Nasal cavity respiratory epithelium epithelial cell of viscerocranial mucosa (primary cell): ENCODE measurements at places on chromosomes 3 and 15. TPM values are rescaled to one million over a fixed set of nuclear protein-coding genes. Genes with fewer than 3 reads are reported as not detected.

RNF7 gene
- 27.9 and 36.2 TPM in 2 replicates for total RNA-seq

ARGFX gene
- not detected in 2 replicates for total RNA-seq

IL16 gene
- under 0.01 and 0.07 TPM in 2 replicates for total RNA-seq

DUOX1 gene
- 26.7 and 48.0 TPM in 2 replicates for total RNA-seq

SPINK8 gene
- not detected in 2 replicates for total RNA-seq

MME gene
- 16.1 and 168 TPM in 2 replicates for total RNA-seq

SRGAP3 gene
- 11.3 and 20.3 TPM in 2 replicates for total RNA-seq

BCHE gene
- under 0.01 and 1.6 TPM in 2 replicates for total RNA-seq

SKOR1 gene
- under 0.01 and 0.14 TPM in 2 replicates for total RNA-seq

OR5H15 gene
- total RNA-seq, result not detected in 2 replicates

PLCB2 gene
- 0.14 TPM in 1 of 2 replicates, not detected in the other for total RNA-seq

HIGD2B gene
- total RNA-seq, result not detected in 2 replicates

GOLGA8G gene
- total RNA-seq, result 0.07 TPM in 1 of 2 replicates, not detected in the other

LTF gene
- total RNA-seq, result under 0.01 TPM in 2 replicates

CYP8B1 gene
- not detected in 2 replicates for total RNA-seq
